ENCODE measurements at places on chromosomes 2 and 18. TPM values are rescaled to one million over a fixed set of nuclear protein-coding genes. Genes with fewer than 3 reads are reported as not detected.

FSIP2 gene
- 0.20 TPM for total RNA-seq

SCYGR5 gene
- total RNA-seq = not detected

TET3 gene
- 3.3 TPM for total RNA-seq

CDK15 gene
- not detected for total RNA-seq

Measured in mammary microvascular endothelial cell (primary cell).